ENCODE measurements at places on chromosomes 4 and X.

GRCh38 chrX:74277846-74278245, 26.1 kb upstream of the ZCCHC13 start:
- DNase-seq = no peak

- DNase-seq = no peak
Measured at GRCh38 chr4:13537011-13537831, 7.1 kb downstream of the NKX3-2 start.

DNA sequence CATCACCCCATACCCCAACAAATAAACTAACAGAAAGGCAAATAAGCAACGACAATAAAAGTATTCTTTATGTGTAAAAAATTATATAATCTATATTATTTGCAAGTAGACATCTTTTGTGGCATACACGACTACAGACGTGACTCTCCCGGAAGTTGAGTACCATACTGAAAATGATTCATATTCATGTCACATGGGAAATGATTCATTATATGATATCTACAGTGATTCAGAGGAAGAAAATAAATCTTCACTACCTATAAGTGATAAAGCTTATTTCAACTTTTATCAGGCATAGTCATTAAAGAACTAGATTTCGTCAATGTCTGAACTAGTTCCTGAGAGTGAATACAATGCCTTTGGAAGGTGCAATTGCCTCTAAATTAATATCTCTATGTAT, 4.6 kb upstream of the ANTXR2 start:
- no peak for DNase-seq

DNA sequence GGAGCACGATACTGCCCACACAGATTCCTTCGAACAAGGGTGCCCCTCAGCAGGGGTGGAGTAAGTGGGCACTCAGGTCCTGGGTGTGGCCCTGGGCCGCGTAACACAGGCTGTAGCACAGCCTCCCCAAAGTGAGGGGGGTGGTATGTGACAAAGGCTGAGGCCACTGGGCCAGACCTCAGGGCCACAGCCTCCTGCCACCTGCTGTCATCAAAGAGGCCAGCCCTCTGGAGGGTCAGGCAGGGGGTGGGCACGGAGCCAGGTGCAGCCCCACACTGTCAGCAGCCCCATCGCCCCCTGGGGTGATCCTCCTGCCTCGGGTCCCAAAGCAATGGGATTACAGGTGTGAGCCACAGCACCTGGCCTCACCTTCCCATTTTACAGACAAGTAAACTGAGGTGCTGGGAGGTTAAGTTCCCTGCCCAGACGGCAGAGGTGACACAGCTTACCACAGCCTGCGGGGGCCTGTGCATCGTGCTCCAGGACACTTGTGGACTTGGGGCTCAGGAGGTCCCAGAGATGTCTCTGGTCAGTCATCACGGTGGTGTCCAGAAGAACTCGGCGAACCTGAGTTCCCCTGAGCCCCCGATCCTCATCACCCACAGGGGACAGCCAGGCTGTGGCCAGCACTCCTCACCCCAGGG, 27.5 kb upstream of the MXD4 start:
- DNase-seq = no peak

DNA sequence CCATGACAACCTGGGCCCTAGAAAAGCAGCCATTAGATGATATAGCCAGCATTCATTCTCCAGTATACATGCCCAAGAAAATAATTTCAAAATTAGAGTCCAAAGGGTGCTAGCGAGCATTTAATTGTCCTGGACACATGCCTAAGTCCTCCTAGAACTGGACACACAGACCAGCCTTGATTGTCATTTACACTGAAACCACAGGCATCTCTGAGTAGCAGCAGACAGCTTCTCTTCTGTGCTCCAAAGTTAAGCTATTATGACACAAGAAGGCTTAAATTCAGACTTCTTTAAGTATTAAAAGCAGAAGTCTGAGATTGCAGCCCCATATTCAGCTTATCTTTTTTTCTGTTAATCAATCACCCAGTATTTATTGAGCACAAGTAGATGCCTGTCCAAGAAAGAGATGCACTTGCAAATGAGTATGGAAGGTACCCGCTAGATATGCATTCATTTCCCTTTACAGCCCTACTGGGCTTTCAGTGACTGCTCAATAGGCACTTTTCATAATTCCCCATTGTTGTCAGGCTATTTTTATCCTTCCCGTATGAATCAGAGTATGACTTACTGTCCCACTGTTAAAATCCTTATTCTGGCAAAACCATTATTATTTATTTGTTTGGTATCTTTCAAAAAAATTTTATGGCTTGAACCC, 374.1 kb downstream of the FBXW7 start:
- DNase-seq = no peak

- no peak for DNase-seq
Measured at GRCh38 chrX:154448484-154448883, 4.5 kb downstream of the FAM50A start.

GRCh38 chr4:33890841-33891240, 2353.5 kb downstream of the ARAP2 start:
- DNase-seq = no peak

DNA sequence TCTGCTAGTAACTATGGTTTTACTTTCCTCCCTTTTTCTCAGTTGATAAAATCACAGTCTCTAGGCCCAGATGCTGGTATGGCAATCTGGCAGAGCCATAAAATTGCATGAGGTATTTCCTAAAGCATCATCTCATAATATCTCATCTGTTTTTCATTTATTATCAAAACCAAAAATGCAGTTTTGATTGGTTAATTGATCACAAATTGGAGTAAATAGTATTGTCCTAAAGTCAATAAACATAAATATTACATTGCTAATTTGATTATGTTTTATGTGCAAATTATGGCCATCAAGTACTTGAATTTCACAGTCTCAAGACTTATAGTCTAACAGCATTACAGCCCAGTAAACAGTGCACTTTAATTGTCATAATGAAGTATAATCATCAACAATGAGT, 2365.6 kb downstream of the ARAP2 start:
- DNase-seq = no peak

- DNase-seq = no peak
Measured at GRCh38 chr4:94957030-94957429, 199.3 kb downstream of the BMPR1B start.

DNA sequence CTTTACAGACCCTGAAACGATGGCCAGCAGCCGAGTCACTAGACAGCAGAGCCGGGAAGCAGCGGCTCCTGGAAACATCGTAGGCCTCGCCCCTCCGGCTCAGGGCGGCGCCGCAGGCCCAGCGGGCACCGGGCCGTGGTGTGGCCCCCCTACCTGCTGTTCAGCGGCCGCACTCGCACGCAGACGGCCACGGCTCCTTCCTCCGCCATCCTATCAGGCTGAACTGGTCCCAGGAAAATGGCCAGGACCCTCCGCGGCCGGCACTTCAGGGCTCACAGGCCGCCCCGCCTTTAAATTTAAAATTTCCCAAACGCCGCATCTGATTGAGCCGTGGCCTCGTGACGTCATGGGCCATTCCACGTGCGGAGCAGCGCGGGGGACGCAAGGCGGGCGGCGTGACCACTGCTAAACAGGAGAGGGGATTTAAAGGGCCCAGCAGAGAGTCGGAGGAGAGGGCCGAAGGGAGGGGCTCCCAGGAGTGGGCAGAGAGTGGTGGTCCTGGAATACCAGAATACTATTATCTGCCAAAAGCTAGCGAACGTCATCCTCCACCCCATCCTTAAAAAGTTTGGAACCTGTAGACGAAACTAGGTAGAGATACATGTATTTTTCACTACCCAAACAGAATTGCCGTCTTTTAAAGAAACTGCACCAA, at the start of gene CENPE:
Gene CENPE, minus strand, starts transcription at position 233 of the 655 bp plus-strand sequence. Its CDS starts 24 bp downstream, at position 209.
- DNase-seq = peak; percentile 83

GRCh38 chr4:48033825-48034413, 17.3 kb downstream of the NIPAL1 start:
- DNase-seq = peak; percentile 48

DNA sequence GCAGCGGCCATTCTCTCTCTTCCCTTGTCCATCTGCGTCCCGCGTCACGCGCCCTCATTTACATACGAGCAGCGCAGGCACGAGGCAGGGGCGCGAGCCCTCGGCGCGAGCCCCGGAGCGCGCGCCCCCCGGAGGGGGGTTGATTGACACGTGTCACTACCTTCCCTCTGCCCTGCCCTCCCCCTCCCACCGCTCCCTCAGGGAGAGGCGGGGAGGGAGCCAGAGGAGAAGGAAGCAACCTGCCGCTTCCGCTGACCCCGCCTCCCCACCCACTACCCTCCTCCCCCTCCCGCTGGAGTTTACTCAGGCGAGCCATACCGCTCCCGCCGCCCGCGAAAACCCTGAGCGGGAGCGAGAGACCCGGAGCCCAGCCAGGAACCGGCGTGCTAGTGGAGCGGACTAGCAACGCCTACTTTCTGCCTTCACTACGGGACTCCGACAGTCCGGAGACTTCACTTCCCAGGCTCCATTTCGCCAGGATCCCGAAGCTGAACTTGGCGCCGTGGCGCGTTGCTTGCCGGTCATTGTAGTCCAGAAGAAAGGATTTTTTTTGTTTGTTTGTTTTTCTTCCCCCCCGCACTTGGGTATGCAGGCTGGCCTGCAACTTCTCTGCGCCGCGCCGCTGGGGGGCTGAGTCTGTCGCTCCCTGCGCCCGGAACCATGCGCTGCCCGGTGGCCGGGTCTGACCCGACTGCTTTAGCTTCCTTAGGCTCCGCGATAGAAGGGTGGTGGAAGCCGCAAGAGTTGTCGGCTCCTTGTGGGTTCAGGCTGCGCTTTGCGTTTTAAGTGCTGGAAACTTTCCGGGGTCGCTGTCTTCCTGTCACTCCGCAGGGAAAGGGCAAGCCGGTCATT, at the start of gene LCORL:
Gene LCORL, minus strand, starts transcription at position 36 of the 852 bp plus-strand sequence. Its CDS starts 4 bp downstream, at position 32.
- DNase-seq = peak; percentile 85

DNA sequence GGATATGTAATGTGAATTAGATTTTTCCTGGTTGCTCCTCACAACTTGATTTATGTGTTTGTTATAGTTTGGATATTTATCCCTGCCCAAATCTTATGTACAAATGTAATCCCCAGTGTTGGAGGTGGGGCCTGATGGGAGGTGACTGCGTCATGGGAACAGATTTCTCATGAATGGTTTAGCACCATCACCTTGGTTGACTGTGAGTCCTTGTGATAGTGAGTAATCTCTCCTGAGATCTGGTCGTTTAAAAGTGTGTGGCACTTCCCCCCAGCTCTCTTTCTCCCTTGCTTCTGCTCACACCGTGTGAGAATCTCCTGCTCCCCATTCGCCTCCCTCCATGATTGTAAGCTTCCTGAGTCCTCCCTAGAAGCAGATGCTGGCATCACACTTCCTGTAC, 2.2 kb downstream of the MID2 start:
- DNase-seq = no peak

- no peak for DNase-seq
Measured at GRCh38 chr4:27787195-27787594, 926.6 kb downstream of the STIM2 start.

- DNase-seq = no peak
Measured at GRCh38 chr4:105630670-105631655, 77.5 kb downstream of the INTS12 start.

- DNase-seq = no peak
Measured at GRCh38 chrX:120797188-120797851, 78.3 kb downstream of the CT47B1 start.

GRCh38 chrX:6681521-6682145, 146.7 kb upstream of the VCX3A start:
- no peak for DNase-seq

DNA sequence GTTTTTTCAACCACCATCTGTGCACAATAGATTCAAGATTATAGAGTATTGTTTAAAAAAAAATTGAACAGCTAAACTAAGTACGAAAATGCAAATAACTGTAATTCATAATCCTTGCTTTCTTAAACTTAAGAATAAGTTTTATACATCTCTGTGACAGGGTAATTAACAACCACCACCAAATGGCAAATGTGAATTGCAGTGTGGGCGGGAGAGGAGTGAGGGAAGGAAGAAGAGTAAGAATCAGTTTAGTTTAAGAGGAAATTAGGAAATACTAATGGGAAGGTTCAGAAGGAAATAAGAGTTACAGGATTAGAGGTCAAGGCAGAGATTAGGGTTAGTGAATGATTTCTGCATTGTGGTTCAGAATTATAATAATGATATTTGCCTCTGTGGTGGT, 430.9 kb downstream of the SPRY1 start:
- DNase-seq = no peak

GRCh38 chrX:110435196-110435595, 76.5 kb downstream of the RTL9 start:
- DNase-seq = no peak

DNA sequence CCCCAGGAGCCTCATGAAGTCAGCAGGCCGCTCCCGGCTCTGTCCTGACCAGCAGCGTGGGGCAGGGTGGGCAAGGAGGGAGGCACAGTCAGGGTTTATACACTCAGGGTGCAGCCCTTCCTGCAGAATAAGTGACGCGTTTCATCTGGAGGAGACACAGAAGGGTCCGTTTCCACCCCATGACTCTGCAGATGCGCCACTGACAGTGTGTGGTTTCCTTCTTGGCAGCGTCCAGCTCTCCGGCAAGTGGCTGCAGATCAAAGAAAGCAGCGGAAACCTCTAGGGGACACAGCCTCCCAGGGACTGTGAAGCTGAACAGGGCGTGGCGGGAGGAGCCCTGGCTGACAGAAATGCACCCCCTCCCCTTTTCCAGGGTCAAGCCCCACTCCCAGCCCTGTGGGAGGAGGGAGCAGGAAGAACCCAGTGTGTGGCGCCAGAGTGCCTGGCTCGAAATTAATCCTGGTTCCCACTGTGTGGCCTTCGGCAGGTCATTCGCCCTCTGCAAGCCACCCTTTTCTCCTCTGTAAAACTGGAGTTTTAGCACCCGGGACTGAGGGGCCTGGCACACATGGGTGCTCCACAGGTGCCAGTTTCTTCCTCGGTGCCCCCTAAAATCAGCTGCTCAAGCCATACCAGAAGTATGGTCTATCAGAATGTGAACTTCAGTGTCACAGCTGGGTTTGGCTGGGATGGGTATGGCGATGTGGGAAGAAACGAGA, 17.3 kb upstream of the TBC1D14 start:
- DNase-seq = no peak

DNA sequence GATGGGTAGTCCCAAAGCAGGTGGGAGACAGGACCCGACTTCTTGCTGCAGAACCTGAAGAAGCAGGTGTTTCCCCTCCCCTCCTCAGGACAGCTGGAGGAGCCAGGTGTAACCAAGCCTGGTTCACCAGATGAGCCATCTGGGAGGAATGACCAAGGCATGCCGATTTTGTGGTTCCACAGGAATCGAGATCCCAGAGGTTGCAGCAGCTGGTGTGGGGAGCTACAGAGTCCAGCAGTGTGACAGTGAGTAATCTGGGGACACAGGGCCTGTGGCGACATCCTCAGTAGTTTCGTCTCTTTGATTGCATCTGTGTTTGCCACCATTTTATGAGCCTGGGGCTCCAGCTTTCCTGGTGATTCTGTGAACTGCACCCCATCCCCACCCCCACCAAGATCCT, 2.6 kb upstream of the NDP start:
- DNase-seq = no peak

GRCh38 chr4:101419336-101420135, 72.2 kb upstream of the PPP3CA start:
- DNase-seq = no peak

DNA sequence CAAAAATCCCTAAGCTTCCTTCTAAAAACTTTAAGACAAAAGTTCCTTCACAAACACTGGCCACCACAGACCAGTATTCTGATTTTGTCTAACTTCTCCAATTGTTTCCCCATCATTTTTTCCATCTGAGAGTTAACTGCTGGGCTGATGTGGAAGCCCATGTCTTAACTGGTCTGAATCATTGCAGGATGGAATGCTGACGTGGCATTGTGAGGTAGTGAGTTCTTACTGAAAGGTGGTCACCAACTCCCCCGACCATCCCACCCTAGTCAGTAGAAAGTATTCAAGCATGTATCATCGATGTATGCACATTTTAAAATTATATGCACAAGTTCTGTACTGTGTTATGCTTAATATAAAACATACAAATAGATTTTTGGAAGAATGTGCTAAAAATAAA, 99.1 kb upstream of the SMIM10 start:
- DNase-seq = no peak

Data from memory B cell (primary cell).